ENCODE measurements at places on chromosomes 4 and X.

DNA sequence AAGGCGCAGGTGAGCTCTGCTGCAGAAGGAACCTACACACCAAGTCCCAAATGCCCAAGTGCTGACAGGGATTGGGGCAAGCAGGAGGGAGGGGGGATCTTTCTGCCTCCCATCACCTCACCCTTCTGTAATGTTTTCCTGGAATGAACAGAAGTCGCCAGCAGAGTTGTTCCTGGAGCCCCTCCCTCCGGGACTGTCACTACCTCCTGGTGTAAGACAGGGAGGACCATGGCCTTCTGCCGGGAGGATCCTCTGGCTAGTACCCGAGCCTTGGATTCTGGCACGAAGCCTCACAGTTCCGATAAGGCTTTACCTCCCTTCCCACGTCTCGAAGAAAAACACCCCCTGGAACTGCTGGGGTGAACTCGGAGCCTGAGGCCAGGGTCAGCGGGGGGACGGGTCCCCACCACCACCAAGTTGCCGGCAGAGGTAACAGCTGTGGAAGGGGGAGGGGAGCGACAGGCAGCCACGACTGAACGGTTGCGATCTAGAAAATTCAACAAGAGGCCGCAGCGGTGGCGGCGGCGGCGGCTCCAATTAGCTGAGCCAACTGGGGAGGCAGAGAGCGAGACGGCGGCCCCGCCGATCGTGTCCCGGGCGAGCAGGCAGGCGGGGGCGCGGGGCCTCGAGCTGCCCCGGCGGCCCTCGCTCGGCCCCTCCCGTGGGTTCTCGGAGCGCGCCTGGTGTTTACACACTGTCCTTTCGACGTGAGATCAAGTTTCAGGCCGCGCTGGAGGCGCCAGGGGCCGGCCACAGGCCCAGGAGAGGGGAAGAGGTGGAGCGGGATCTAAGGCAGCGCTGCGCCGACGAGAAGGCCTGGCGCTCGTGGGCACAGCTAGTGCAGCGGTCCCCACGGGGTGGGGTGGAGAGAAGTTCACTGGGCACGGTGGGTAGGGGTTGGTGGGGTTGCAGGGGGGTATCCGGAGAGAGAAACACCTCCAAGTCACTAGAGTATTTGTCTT, 53.7 kb upstream of the BCOR start:
- no peak for DNase-seq

DNA sequence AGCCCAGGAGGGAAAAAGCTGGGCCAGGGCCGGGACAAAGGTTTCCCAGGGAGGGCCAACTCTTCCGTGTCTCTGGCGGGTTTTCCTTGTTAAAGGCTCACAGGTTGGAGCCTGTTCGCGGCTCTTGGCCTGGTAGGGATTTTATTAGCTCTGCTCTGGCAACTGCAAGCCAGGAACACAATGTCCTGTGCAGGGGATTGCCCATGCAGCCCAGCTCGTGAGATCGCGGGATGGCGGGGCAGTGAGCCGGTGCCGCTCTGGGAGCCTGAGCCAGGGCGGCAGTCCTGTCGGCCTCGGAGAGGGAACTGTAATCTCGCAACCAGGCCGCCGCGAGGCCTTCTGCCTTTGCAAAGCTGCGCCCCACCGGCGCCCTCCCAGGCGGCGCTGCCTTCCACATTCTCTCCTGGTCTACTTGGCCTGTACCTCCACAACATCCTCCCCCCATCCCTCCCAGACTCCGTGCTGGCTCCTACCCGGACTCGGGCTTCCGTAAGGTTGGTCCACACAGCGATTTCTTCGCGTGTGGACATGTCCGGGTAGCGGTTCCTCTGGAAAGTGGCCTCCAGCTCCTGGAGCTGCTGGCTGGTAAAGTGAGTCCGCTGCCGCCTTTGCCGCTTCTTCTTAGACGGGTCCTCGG, 2.1 kb downstream of the PITX2 start:
- no peak for DNase-seq

GRCh38 chr4:78131403-78131802, 74.3 kb downstream of the FRAS1 start:
- DNase-seq: no peak

- no peak for DNase-seq
Measured at GRCh38 chrX:117744958-117745357, 371.7 kb downstream of the KLHL13 start.

- DNase-seq: no peak
Measured at GRCh38 chr4:150782921-150783320, 201.0 kb downstream of the MAB21L2 start.

GRCh38 chrX:154046031-154046781, 26.5 kb upstream of the IRAK1 start:
- DNase-seq: peak; percentile 58

DNA sequence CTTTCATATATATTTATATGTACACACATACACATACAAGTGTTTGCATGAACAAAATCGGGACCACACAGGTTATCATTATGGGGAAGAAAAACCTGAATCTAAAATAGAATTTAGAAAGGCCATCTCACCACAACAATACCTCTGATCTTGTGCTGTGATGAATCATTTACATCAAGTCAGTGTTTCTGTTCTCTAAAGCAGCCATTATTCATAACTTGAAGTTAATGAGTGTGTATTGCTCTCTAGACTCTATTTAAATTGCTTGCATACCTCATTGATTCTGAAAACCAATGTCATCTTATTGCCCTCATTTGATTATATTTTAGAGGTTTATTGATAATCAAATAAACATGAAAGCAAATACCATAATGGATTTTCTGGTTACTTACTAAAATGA, 71.6 kb downstream of the FAM114A1 start:
- DNase-seq: no peak

DNA sequence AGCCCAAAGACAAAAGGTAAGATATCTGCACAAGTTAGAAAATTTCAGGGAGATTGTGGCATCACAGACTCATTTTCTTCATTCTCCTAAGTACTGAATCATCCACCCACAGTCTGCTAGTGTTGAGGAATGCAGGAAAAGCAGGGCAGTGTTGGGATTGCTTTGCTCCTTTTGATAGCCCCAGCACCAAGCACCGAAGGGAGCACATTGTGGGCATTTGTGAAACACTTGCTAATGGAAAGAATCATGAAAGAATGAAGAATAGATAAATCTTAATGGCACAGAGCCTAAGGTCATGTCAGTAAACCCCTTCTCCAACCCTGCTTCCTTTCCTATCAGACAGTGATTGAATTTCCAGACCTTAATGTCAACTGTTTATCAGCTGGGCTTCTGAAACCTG, 103.1 kb upstream of the GPRIN3 start:
- DNase-seq: peak; percentile 21

GRCh38 chr4:109826719-109827118, 1.1 kb upstream of the RRH start:
- DNase-seq: peak; percentile 4

DNA sequence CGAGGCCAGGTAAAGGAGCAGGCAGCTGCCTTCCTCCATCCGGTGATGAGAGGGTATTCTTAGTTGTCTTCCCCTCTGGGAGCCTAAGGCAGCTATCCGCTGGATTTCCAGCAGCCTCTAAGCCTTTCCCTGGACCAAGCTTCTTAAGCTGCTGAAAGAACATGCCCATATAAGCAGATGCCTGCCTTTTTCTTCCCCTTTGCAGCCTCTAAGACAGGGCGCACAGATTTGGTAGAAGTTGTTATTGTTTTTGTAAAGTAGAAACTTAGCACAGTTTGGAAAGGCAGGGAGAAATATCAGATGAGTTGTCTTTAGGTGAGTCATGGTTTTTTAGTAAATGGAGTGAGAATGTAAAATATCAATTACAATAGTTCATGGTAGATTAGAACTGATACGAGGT, 210.8 kb downstream of the ARHGAP10 start:
- DNase-seq: no peak

DNA sequence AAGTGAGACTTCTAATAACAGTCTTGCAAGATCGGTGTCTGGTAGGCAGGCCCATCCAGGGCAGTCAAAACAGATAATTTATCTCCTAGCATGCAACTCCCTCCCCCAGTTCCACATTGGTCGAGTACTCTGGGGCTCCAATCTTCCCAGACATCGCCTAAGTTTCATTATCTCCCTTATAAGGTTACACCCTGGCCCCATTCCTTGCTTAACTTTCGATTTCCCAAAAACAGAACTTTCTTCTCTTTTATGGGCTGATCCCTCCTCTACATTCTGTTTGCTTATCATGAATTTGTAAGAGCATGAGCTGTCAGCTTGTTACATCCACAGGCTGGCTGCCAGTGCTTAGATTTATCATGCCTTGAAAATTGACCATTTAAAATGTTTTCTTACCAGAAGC, 471.3 kb downstream of the TECRL start:
- no peak for DNase-seq

DNA sequence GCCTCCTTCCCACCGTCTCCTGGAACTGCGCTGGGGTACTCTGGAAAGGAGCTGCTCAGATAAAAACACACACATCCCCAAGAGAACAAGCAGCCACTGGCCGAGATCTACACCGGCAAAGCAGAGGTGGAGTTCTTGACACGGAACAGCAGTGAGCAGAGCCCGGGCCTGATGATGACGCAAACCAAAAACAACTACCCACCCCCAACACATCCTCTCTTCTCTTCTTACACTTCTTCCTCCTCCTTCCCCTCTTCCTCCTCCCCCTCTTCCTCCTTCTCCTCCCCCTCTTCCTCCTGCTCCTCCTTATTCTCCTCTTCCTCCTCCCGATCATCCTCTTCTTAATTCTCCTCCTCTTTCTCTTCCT, 4.6 kb downstream of the PNMA5 start:
- DNase-seq: no peak

DNA sequence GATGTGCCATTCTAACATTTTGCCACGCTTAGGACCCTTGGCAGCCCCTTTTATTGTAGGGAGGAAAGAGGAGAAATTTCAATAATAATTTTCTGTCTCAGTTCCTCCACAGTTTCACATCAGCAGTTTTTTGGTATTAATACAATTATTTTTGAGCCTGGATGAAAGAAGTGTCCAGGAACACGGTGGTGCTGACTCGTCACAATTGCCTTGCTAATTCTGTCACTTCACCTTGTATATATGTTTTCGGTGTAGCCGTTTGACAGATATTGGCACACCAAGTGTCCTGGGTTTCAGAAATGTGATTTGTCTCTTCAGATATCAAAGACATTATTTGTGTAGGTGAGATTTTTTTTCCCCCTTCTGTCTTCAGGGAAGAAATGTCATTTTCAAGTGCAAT, 142.2 kb downstream of the ARHGAP10 start:
- no peak for DNase-seq

DNA sequence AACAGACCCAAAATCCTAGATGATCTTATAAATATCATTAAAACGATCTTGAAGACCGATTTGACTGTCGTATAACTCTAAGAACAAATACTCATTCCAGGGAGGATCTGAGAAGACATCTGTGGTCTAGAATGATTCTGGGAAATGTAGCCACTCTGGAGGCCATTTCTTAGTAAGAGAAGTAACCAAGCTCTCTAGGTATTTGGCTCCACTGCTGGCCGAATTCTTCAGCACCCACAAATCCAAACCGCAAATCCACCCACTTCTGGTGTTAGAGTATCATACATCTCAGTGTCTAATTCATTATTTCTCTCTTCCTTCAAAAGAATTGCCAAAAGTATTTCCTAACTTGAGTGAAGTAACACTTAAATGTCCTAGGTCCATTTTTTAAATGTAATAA, 23.9 kb downstream of the KLHL5 start:
- peak; percentile 88 for DNase-seq

GRCh38 chrX:34927866-34928265, 14.7 kb upstream of the FAM47B start:
- no peak for DNase-seq

GRCh38 chr4:138512756-138513155, 270.6 kb upstream of the SLC7A11 start:
- no peak for DNase-seq

DNA sequence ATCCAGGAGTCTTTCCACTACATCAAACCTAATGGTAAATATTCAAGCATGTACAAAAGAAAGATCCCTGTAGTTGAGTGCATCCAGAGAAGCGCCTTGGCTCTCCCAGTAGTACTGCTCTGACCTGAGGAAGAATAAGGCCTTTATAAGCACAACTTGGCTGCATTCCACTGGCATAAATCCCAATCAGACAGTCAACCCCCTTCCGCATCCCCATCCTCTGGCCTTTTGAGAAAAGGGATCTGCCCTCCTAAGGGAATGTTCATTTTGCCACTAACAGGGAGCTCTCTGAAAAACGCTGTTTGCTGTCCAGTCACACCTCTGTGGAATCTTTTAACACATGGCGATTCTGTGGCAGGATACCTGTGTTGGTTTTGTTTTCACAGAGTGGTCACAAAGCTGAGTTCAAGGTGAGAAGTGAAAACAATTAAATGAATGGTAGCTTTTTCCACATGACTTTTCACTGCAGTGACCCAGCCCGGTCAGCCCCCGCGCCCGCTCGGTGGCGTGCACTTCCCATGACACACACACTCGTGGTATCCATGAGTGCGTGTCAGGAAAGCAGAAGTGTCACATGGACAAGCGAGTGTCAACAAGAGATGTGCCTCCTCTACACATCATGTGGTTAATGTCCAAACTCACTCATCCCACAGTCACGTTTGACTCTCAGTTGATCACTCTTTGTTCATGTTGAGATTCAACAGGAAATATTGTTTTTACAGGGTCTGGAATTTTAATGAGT, 112.2 kb upstream of the ENPP6 start:
- no peak for DNase-seq

- no peak for DNase-seq
Measured at GRCh38 chr4:30903502-30904214, 183.5 kb downstream of the PCDH7 start.

- no peak for DNase-seq
Measured at GRCh38 chr4:115844180-115844579, 730.8 kb upstream of the NDST4 start.

DNA sequence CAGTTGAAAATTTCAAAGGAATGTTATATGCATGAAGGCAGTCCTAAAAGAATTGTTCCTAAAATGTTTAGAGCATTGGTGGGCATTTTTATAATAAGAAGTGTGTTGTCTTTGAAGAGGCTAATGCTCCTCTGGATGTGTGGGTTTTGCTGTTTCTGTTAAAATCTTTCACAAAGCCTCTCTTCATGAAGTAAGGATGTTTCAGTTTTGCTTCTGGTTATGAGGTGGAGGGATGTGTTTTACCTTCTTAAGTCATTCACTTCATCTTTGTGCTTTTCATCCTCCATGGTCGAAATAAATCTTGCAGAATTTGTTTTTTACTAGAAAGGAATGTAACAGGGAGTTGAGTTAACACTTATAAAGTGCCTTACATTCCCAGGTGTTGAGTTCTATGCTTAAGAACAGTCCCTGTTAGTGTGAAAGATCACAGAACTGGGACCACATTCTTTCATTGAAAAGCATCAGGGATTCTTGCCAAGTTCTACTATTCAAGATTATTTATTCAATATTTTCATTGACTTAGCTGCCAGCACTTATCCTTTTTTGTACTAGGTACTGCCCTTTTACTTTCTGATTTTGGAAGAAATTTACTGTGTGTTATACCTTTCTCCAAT, 21.1 kb downstream of the FHIP1A start:
- DNase-seq: no peak

DNA sequence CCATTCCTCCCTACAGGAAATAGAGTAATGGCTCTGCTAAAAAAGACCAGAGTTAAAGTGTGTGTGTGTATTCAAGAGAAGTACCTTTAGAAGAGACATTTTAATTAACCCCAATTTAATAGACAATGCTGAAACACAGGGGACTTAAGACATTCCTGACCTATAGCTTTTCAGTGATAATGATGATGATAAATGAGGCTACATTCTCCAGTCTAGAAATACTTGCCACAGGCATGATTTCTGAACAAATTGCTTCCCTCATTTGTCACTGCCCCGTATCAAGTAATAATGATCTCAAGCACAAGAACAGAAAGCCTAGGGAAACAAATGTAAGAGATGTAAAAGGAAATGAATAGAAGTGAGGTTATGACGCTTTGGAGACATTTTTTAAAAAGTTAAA, 117.1 kb downstream of the UNC5C start:
- no peak for DNase-seq

All from AG09309 (cell line).